ENCODE measurements at places on chromosomes 1 and 21. TPM values are rescaled to one million over a fixed set of nuclear protein-coding genes. Genes with fewer than 3 reads are reported as not detected.

Gene CSMD2
- not detected for polyA plus RNA-seq

DNA sequence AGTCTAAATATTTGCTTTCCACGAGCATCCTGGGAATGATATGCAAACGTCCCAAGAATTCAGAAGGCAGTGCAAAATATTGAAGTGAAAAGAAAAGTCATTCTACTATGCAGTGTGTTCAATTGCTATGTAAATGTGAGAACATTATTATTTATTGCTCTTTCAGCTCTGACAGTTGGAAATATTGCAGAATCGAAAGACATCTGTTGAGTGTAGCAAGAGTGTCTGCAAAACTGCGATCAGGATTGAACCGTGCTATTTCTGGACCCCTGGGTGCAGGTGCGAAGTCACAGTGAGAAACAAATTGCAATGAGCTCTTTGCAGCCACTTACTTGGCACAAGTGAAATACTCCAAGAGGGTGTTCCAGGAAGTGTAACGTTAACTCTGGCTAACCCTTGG is 566.4 kb downstream of the AJAP1 start:
- H3K4me3 ChIP-seq: no peak overlapping the region
- H3K4me1 ChIP-seq: no peaks in the 10 kb centered on the region
- H3K27me3 ChIP-seq: no peaks in the 10 kb centered on the region
- H3K27ac ChIP-seq: no peak overlapping the region
- no peaks in the 10 kb centered on the region for H3K36me3 ChIP-seq
- no peak for DNase-seq

DNA sequence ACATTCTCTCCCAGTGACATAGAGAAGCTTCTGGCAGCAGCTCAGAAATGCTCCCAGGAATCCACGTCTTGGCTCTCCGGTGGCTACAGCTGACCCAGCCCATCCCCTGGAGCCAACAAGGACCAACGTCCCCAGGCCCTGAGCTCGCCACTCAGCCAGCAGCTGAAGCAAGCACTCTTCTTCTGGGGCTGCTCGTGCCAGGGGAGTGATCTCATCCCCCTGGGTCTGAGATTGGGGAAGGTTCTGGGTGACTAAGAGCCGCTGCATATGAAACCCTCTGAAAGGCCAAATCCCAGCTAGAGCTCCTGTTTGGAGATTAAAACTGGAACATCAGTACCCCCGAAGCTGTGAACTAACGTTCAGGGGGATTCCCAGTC is 487.9 kb downstream of the NPHP4 start:
- no peaks in the 10 kb centered on the region for H3K27me3 ChIP-seq
- no peak overlapping the region for H3K27ac ChIP-seq
- H3K4me1 ChIP-seq: no peaks in the 10 kb centered on the region
- no peak for DNase-seq
- no peaks in the 10 kb centered on the region for H3K36me3 ChIP-seq

Gene KRTAP21-2
- not detected for polyA plus RNA-seq

- DNase-seq: no peak
- no peak overlapping the region for H3K27ac ChIP-seq
- no peaks in the 10 kb centered on the region for H3K36me3 ChIP-seq
- peaks cover 3% of the 10 kb centered on the region for H3K4me1 ChIP-seq
- H3K4me3 ChIP-seq: no peak overlapping the region
These were observed 64.4 kb upstream of the TIAM1 start for GRCh38 chr21:31408301-31409088.

GRCh38 chr1:225654277-225654597 is 1.3 kb upstream of the ENAH start:
- no peaks in the 10 kb centered on the region for H3K27me3 ChIP-seq
- no peak overlapping the region for H3K4me3 ChIP-seq
- no peak for DNase-seq
- no peaks in the 10 kb centered on the region for H3K4me1 ChIP-seq
- H3K36me3 ChIP-seq: no peaks in the 10 kb centered on the region
- H3K27ac ChIP-seq: no peak overlapping the region

DNA sequence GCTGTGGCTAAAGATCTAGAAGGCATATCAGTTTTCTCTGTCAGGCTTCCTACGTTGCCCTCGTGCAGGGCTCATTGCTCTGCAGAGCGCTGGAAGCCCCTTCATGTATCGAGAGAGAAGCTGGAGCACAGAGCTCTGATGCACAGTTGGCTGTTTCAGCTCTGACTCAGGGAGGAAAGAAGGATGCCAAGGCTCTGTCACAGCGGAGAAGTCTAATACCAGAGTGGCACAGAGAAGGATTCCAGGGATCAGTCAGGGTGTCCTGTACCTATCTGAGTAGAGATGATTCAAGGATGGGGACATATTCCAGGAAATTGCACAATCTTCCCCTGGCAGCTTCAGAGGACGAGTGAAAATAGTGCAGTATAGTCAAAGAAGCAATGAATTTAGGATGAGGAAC is 179.2 kb upstream of the FMN2 start:
- peak overlapping the region; percentile 82 for H3K27ac ChIP-seq
- DNase-seq: no peak
- H3K27me3 ChIP-seq: no peaks in the 10 kb centered on the region

- H3K27ac ChIP-seq: no peak overlapping the region
- H3K27me3 ChIP-seq: no peaks in the 10 kb centered on the region
- no peaks in the 10 kb centered on the region for H3K4me1 ChIP-seq
- no peak overlapping the region for H3K4me3 ChIP-seq
These were observed 29.8 kb downstream of the SUSD4 start for GRCh38 chr1:223334156-223334555.

DNA sequence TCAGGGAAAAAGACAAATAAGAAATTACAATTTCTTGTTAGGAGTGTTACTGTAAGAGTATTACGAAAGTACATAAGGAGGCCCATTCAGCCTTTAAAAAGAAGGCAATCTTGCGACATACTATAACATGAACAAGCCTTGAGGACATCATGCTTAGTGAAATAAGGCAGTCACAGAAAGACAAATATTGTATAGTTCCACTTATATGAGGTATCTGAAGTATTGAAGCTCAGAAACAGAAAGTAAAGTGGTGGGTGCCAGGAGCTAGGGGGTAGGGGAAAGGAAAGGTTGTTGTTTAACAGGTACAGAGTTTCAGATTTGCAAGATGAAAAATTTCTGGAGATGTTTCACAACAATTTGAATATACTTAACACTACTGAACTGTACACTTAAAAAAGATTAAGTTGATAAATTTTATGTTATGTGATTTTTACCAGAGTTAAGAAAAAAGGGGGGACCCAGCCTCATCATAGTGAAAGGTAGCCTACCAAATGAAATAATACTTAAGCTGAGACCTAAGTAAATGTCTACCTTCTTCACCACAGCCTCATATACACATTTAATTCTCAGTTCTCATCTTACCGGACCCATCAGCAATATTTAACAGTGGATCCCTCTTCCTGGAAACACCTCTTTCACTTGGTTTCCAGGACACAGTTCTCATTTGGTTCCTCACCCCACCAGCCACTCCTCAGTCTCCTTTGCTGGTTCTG is 19.5 kb downstream of the USP24 start:
- no peaks in the 10 kb centered on the region for H3K36me3 ChIP-seq
- DNase-seq: no peak

GRCh38 chr21:38821959-38822682 is 16.4 kb downstream of the ETS2 start:
- no peaks in the 10 kb centered on the region for H3K27me3 ChIP-seq
- peaks cover 13% of the 10 kb centered on the region for H3K36me3 ChIP-seq
- H3K4me3 ChIP-seq: no peak overlapping the region
- peaks cover 11% of the 10 kb centered on the region for H3K4me1 ChIP-seq
- peak overlapping the region; percentile 88 for H3K27ac ChIP-seq

GRCh38 chr1:64935551-64936155 is 30.7 kb downstream of the JAK1 start:
- no peak overlapping the region for H3K27ac ChIP-seq
- peaks cover 43% of the 10 kb centered on the region for H3K4me1 ChIP-seq
- H3K27me3 ChIP-seq: no peaks in the 10 kb centered on the region
- H3K4me3 ChIP-seq: no peak overlapping the region
- DNase-seq: no peak

- no peak for DNase-seq
- H3K4me3 ChIP-seq: no peak overlapping the region
- H3K4me1 ChIP-seq: no peaks in the 10 kb centered on the region
- no peak overlapping the region for H3K27ac ChIP-seq
- H3K36me3 ChIP-seq: no peaks in the 10 kb centered on the region
These were observed 34.0 kb upstream of the HSD17B7 start for GRCh38 chr1:162756523-162756922.

GRCh38 chr1:32247983-32248889 is 1.2 kb downstream of the FAM167B start:
- peak overlapping the region; percentile 63 for H3K27ac ChIP-seq
- no peak overlapping the region for H3K4me3 ChIP-seq
- peak; percentile 82 for DNase-seq
- no peaks in the 10 kb centered on the region for H3K27me3 ChIP-seq

Gene LRRIQ3
- 0.69 TPM for polyA plus RNA-seq

GRCh38 chr1:113166473-113166872 is 93.5 kb downstream of the LRIG2 start:
- peaks cover 6% of the 10 kb centered on the region for H3K4me1 ChIP-seq
- no peaks in the 10 kb centered on the region for H3K36me3 ChIP-seq
- no peaks in the 10 kb centered on the region for H3K27me3 ChIP-seq
- no peak overlapping the region for H3K27ac ChIP-seq

DNA sequence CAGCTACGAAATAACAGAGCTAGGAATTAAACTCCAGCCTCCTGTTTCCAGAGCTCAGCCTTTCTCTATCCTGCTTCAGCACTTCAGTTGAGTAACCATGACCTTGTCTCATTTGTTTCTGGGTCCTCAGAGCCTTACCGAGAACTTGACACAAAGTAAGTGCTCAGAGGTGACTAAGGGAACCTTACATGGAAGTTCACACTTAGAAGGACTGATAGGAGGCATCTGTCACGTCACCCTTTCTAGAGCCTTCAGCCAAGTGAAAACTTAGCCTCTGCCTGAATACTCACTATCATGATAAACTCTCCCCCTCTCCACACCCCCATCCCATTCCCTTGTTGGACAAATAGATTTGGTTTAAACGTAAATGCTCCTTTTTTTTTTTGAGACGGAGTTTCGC is 9.8 kb upstream of the LUZP1 start:
- peak overlapping the region; percentile 61 for H3K27ac ChIP-seq
- no peaks in the 10 kb centered on the region for H3K36me3 ChIP-seq
- no peaks in the 10 kb centered on the region for H3K4me1 ChIP-seq
- no peak for DNase-seq
- no peaks in the 10 kb centered on the region for H3K27me3 ChIP-seq
- no peak overlapping the region for H3K4me3 ChIP-seq

DNA sequence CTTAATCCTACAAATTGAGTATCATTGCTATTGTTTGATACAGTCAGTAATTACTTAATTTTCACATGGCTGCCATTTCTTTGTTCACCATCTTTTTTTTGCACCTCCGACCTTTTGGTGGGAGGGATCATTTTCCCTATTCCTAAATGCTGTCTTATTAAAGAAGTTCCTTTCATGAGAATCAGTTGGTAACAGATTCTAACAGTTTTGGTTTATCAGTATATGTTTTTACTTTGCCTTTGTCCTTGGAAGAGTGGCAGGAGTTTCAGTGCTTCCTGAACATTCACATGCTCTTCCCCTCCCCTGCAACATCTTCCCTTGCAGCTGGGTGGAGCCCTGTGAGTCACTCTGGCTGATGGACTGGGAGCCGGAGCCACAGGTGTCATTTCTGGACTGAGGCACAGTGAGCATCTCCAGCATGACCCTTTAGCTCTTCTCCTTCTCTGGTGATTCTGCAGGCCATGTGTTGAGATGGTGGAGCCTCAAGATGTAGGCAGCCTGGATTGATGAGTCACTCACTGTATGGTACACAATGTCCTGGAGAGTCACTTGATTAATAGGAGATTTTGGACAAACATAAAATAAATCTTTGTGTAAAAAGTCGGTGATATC is 217.7 kb downstream of the URB2 start:
- H3K4me3 ChIP-seq: no peak overlapping the region
- H3K27me3 ChIP-seq: no peaks in the 10 kb centered on the region
- no peaks in the 10 kb centered on the region for H3K36me3 ChIP-seq
- no peak for DNase-seq
- no peak overlapping the region for H3K27ac ChIP-seq

Gene GRHL3
- 0.07 TPM for polyA plus RNA-seq

- H3K4me1 ChIP-seq: no peaks in the 10 kb centered on the region
- no peak overlapping the region for H3K4me3 ChIP-seq
- H3K27me3 ChIP-seq: no peaks in the 10 kb centered on the region
- no peak for DNase-seq
- no peak overlapping the region for H3K27ac ChIP-seq
- H3K36me3 ChIP-seq: no peaks in the 10 kb centered on the region
These were observed 273.2 kb downstream of the USP25 start for GRCh38 chr21:16002874-16003466.

GRCh38 chr21:31753949-31754707 is 22.2 kb upstream of the SCAF4 start:
- DNase-seq: no peak
- no peak overlapping the region for H3K27ac ChIP-seq
- H3K27me3 ChIP-seq: no peaks in the 10 kb centered on the region
- no peaks in the 10 kb centered on the region for H3K4me1 ChIP-seq
- no peak overlapping the region for H3K4me3 ChIP-seq
- no peaks in the 10 kb centered on the region for H3K36me3 ChIP-seq

DNA sequence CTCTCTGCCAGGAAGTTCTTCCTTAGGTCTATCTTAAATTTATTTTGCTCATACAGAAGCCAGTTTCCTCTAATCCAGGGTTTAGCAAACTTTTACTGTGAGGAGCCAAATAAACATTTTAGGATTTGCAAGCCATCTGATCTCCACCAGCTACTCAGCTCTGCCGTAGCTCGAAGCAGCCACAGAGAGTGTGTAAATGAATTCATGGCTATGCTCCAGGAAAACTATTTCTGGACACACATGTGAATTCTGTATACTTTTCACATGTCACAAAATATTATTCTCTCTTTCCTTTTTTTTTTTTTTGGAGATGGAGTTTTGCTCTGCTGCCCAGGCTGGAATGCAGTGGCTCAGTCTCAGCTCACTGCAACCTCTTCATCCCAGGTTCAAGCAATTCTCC is 13.4 kb upstream of the AGTRAP start:
- H3K27ac ChIP-seq: no peak overlapping the region
- DNase-seq: no peak
- no peaks in the 10 kb centered on the region for H3K27me3 ChIP-seq
- H3K4me1 ChIP-seq: peaks cover 9% of the 10 kb centered on the region

DNA sequence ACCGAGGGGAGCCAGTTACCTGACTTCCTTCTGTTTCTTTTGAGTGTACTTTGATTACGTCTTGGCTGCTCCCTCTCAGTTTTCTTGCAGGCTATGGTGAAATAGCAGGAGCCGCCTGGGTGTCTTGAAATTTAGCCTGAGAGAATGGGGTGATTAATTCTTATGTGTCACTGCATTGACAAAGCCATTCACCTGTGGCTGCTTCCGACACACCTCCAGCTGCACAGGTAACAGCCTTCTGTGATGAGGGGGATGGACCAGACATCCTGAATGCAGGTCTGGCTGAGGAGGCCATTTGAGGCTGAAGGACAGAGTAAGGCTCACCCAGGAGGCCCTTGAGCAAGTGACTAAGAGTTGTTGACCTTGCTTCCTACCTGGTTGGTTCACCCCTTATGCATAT is 16.5 kb downstream of the CACNA1E start:
- H3K4me3 ChIP-seq: no peak overlapping the region
- H3K27ac ChIP-seq: no peak overlapping the region
- H3K27me3 ChIP-seq: no peaks in the 10 kb centered on the region
- H3K36me3 ChIP-seq: no peaks in the 10 kb centered on the region
- no peak for DNase-seq

Gene ZNF124
- polyA plus RNA-seq: 1.1 TPM

GRCh38 chr1:39113109-39113743 is 87.1 kb downstream of the NDUFS5 start:
- H3K36me3 ChIP-seq: no peaks in the 10 kb centered on the region
- H3K4me1 ChIP-seq: peaks cover 30% of the 10 kb centered on the region
- no peak overlapping the region for H3K4me3 ChIP-seq

All from liver (tissue), 10 donors.